Activated naive CD4-positive, alpha-beta T cell treated with anti-CD3 and anti-CD28 coated beads, Interleukin-2, amount 50 U/mL, for 16 hours (primary cell): ENCODE measurements at places on chromosomes 2 and 18.

DNA sequence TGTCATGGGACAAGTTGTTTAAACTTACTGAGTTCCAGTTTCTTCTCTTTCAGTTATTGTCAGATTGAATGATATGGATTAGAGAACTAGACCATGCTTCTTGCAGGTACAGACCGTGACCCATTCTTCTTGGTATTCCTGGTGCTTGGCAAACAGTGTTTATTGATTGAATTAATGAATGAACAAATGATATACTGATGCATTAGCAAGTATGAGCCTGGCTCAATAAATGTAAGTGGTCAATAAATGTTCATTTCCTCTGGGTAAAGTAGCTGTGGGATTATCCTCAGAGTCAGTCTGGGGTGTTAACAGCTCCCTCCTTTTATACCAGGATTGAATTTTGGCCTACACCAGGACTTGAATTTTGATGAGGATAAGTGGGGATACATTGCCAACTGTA, 160.2 kb downstream of the ZEB2 start:
- no peak for DNase-seq

- no peak for DNase-seq
Observed at GRCh38 chr2:159795841-159796690, 1.9 kb downstream of the CD302 start.

DNA sequence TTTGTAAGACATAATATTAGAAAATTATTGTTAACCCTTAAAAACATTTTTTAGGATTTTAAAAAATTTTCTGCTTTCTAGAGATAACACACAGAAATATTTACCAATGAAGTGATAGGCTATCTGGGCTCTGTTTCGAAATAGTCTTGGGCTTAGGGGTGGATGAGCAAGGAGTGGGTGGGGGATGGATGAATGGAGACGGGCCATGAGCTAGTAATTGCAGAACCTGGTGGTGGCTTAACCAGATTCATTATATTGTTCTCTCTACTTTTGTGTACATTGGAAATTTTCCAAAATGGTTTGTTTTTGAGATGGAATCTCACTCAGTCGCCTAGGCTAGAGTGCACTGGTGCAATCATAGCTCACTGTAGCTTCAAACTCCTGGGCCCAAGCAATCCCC, 89.6 kb downstream of the TCF7L1 start:
- no peak for DNase-seq

- DNase-seq = no peak
Observed at GRCh38 chr18:12990641-12990966, 558 bp upstream of the CEP192 start.

- DNase-seq = no peak
Observed at GRCh38 chr18:58544179-58544578, 84.7 kb downstream of the ALPK2 start.

GRCh38 chr18:49892148-49892924, 79.0 kb upstream of the ACAA2 start:
- DNase-seq = no peak

DNA sequence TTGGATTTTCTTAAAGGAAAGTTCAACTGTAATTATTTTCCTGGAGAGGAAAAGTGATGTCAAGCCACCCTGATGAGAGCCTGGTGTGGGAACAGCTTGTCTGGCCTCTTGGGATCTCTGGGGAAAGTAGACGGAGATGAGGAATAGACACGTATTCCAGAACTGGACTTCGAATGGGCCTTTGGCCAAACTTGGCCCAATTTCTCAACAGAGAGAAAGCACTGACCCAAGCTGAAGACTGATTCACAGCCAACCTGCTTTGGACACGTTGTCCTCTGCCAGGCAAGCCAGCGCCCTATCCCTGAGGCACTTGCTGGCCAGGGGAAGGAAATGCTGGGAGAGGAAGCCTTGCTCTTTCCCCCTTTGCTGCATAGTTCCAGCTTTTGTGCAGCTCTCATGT, 70.8 kb upstream of the CTAGE1 start:
- no peak for DNase-seq

DNA sequence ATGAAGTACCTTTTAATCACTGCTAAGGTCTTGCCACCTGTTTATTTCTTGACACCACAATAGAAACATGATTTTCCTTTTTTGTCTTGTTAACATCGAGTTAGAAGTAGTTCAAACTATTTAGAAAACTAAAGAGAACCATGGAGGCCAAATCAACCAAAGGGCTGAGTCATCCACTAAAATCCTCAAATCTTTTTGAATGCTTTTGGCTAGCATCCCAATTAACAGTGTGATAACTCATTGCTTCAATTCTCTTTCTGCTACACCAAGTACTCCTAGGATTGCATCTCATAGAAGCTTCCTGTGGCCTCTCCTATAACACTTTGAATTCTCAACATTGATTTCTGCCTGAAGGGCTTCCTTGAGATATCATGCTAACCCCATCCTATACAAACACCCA, 159.9 kb upstream of the MMADHC start:
- DNase-seq = no peak

GRCh38 chr2:65368468-65368867, 63.9 kb downstream of the SPRED2 start:
- DNase-seq = no peak

GRCh38 chr2:35864141-35864540, 491.4 kb upstream of the CRIM1 start:
- DNase-seq = no peak

DNA sequence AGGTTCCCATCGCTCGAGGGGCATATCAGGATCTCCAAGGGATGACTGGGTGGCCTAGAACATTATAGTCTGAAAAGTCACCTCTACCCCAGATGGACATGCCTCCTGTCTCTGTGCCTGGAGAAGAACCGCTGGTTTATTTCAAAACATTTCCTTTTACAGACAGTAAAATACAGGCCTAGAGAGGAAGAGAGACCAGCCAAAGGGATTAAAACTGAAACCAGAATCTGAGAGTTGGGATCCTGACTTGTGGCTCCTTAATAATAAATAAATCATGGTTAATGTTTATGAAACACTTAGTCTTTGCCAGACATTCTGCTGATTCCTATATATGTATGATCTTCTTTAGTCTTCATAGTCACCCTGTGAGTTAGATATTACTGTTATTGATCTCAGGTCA, 153.7 kb downstream of the DDX1 start:
- DNase-seq = no peak

DNA sequence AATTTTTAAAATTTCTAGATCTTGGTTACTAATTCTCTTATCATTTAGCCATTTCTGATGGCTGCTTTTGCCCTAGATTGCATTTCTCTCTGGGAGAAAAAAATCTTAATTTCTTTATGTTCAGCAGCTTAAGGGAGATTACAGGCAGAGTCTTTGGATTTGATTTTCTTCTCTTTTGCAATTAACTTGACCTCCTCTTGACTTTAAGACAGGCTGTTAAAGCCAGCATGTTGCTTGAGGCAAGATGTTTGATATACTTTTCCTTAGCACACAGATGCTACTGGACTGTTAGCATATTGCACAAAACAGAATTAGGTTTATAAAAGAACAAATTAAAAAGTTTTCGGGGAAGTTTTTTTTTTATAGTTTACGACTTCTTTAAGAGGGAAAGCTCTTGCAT, 50.0 kb downstream of the XRCC5 start:
- DNase-seq = no peak

DNA sequence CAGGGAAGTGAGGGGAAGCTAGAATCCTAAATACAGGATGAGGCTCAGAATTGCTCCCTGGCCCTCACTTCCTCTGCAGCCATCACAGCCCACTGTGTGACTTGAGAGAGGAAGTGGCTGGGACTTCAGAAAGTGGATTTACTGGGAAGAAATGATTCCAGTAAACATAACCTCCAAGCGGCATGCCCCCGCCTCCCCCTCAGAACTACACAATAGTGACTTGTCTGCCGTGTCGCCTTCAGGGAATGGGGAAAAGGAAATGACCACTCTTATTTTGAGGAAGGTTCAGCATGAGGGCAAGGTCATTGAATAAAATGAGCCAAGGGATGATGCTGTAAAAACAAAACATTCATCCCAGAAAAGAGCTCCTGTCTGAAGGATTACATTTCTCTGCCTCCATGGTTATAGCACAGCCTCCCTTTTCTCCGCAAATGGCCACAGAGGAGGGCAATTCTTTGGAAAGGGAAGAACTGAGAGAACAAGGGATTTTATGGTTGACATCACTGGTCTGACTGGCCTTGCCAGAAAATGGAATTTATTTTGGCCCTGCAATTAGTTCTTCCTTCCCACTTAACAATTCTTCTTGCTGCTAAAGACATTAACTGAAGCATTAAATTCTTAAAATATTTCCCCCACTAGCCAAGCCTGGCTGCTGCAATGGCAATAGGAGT, 78.9 kb upstream of the DAPL1 start:
- no peak for DNase-seq

DNA sequence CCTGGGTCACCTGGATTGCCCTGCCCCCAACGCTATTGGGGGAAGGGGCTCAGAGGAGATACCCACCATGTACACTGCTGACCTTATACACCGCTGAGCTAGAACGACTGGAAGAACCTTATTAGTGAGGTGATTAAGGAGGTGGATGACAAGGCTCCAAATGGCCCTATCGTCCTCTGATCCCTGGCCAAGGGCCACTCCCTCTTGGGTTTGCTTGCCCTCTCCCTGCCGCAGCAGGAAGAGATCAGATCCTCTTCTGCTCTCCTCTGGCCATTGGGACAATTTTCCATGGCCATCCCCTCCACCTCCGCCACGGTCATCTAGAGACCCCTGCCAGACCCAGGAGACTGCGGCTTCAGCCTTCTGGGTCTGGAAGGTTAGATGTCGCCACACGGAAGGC, 1.2 kb downstream of the ZNF514 start:
- no peak for DNase-seq

GRCh38 chr2:11530864-11531465, 2.9 kb upstream of the GREB1 start:
- DNase-seq = no peak

DNA sequence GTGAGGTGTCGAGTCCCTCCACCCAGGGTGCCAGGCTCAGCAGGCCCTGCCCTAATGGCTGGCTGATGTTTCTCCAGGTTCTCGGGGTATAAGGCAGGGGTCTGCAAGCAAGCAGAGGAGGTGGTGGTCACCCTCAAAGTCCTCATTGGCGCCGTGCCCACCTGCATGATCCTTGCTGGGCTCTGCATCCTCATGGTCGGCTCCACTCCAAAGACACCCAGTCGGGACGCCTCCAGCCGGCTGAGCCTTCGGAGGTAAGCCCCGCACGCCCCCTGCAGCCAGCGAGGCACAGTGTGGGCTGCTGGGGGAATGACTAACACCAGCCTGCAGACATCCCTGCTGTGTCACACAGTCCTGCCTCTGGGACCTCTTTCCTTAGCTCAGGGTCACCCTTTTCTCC, 14.1 kb downstream of the MFSD2B start:
- no peak for DNase-seq

DNA sequence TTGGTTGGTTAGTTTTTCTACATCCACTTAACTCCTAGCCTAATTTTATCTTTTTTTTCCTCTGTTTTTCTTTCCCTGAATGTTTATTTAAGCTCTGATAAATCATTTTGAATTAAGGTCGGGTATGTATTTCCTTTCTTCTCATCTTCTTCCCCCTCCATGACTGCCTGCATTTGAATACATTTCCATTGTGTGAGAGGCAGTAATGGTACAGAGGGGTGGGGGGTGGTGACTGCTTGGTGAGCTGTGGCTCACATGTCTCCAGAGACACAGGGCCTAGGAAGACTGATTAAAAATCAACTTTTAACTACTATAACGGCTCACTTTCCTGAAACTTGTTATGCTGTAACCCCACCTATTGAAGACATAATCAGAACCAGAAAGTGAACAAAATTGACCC, 58.0 kb downstream of the NEDD4L start:
- DNase-seq = no peak

DNA sequence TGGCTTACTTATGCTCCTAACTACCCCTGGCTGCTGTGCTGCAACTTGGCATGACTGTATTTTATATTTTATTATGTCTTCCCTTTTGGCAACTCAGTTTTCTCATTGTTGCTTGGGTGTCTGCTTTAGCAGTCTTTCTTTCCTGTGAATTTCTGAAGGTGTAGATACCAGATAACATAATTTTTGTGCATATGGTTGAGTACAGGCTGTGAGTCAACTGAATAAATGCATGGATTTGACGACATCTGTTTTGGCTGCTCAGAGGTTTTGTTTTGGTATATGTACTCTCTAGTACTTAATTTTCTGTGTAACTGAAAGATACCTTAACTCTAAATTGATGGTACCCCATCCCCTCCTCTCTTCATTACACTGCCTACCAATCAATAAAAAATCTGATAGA, 303.1 kb downstream of the PTPRM start:
- DNase-seq = no peak

- no peak for DNase-seq
Observed at GRCh38 chr2:17637131-17637906, 96.8 kb downstream of the VSNL1 start.

- no peak for DNase-seq
Observed at GRCh38 chr18:56836173-56836572, 185.0 kb downstream of the WDR7 start.

GRCh38 chr2:225431105-225431863, 31.8 kb downstream of the NYAP2 start:
- no peak for DNase-seq

GRCh38 chr2:31223749-31224148, 6.4 kb upstream of the CAPN14 start:
- DNase-seq = no peak

DNA sequence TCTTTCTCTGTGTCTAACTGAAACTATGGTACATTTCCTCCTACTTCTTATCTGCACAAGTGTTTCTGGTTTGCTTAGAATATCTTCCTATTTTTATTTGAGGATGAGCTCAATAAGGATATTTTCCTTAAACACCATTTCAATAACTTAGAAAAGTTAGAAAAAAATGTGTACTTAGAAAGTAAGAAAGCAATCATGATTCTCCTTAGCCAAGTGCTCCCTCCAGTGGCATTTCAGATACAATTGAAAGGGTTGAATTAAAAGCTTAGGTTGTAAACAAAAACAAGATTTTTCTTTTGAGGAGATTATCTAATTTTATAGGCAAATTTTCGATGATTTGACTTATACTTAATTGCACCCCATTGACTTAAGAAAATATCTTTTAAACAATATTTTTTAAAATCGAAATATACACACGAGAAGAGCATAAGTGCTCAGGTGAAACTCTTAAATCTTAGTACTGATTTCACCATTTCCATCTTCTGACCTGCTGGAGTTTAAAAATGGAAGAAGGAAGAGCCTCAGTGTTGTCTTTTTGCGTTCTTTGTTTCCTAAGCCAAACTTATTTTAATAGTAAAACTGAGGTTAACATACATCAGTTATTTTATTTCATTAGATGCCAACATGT, 26.9 kb downstream of the C18orf63 start:
- peak; percentile 14 for DNase-seq

GRCh38 chr2:178833382-178833781, 26.2 kb upstream of the TTN start:
- DNase-seq = no peak

GRCh38 chr2:241935314-241935713, 65.8 kb downstream of the RTP5 start:
- DNase-seq = no peak
